ENCODE measurements at places on chromosomes 2 and 18.

GRCh38 chr2:96423828-96424227, 81.3 kb downstream of the NEURL3 start:
- no peak for DNase-seq

- no peak for DNase-seq
These were observed 92.9 kb upstream of the WDR75 start for GRCh38 chr2:189348369-189348768.

DNA sequence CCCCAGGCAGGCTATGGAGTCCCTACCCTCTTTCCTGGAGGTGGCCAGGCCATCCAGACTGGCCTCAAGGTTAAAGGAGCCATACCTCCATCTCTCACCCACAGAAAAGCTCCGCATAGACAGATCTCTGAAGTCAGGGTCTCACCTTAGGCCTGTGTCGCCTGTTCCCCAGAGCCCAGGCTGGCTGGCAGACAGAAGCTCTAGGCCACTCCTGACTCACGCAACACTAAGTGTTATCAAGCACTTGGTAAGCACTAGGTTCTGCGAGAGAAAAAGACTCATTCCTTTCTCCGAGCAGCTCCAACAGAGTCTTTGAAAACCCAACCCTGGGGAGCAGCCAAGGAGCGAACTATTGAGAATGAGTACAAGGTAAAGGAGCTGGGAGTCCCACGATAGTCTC, 6.1 kb downstream of the SMAD7 start:
- no peak for DNase-seq

- no peak for DNase-seq
These were observed 652.2 kb downstream of the LRRTM4 start for GRCh38 chr2:76870011-76870410.

DNA sequence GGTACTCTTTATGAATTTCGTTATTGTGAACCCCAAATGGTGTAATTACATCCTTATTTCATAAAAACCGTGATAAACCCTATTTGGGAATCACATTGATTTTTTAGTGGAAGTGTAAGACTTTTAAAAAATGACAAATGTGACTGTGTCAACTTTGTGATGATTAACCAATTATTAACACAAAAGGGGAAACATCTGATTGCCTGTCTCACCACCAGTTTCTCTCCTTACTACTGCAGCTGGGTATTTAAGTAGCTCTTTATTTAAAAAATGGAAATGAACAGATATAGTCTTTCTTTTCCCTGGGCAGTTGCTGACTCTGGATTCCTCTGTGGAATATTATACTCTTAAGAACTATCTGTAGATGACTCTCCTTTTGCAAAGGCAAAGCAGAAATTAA, 11.6 kb upstream of the RPE start:
- no peak for DNase-seq

DNA sequence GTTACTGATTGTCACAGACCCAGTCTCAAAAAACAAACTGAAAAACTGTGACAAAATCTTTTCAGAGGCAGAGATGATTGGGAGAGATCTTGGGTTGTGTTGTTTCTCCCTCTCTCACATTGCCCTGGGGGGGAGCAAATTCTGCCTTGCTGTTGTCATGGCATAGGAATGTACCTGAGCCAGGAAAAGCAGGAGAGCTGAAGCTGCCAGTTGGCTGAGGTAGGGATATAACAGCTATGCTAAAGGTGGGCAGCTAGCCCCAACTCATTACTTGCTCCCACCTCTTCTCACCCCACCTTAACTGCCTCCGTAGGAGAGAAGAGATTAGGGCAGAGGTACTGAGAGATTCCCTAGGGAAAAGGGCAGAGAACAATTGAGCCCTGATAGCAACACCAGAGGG, 299.3 kb downstream of the OSR1 start:
- no peak for DNase-seq

DNA sequence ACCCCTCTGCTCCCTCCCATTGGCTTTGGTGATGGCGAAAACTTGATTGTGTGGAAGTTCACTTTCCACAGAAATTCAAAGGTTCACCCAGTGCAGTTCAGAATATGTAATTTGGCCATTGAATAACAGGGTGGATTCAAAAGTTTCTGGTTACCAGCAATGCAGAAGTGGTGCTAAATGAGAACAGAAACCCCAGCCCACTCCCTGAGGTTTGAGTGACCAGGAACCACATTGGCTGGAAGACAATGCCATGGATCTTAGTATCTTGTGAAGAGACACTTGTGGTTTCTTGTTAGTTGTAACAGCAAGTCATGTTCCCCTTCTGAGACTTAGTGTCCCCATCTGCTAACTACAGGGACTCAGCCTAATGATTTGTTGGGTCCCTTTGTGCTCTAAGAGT, 49.8 kb downstream of the QPCT start:
- no peak for DNase-seq

- DNase-seq, result no peak
These were observed 2.5 kb upstream of the DUSP2 start for GRCh38 chr2:96147593-96148201.

DNA sequence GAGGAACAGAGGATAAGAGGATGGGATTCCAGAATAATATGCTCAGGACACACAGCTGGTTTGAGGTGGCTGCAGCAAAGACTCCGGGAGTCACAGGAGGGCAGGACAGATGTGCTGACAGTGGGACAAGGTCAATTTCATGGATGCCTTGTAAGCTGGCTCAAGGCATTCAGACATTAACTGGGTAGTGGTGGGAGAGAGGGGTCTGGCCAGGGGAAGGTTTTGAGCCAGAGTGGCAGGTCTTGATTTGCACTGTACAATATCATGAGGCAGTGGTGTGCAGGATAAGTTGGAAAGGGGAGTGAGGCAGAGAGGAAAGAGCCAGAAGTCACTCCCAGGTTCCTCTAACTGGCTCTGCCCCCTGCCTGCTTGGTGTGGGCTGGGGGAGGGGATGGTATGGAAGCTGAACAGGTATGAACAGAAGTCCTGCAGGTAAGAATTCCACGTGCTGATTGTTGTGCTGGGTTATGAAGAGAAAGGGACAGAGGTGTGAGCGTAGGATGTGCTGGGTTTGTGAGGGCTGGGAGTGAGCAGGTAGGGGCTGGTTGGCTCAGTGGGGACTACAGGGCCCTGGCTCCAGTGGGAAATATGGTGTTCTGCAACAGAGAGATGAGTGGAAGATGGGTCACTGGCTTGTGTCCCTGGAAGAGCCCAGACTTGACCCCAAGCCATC, 141.7 kb upstream of the COPS8 start:
- DNase-seq, result no peak

- no peak for DNase-seq
These were observed 8.9 kb downstream of the TFPI start for GRCh38 chr2:187545238-187545751.

- DNase-seq, result no peak
These were observed 31.5 kb downstream of the ZNF519 start for GRCh38 chr18:14100503-14101286.

Data from activated CD4-positive, alpha-beta T cell treated with anti-CD3 and anti-CD28 coated beads for 24 hours (primary cell).